C1 segment of cervical spinal cord (tissue), 14 donors: ENCODE measurements at places on chromosomes 5 and 9.

DNA sequence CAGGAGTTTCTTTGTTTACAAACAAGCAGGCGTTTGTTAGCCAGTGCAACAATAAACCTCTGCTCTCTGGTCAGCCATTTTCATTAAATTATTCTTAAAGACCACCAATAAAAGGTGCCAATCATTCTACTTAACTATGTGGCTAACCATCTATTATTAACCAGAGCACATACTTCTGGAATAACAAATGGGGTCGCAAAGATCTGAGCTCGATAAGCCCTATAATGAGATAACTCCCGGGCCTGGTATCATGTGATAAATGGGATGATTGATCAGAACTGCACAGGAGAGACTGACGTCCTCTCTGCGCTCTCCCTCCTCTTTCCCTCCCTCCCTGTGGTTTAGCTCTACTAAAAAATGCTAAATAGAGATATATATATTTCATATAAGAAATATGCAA lies 488.2 kb downstream of the NTRK2 start:
- no peak for DNase-seq

GRCh38 chr9:94706922-94707321 lies 19.6 kb upstream of the AOPEP start:
- no peak for DNase-seq

DNA sequence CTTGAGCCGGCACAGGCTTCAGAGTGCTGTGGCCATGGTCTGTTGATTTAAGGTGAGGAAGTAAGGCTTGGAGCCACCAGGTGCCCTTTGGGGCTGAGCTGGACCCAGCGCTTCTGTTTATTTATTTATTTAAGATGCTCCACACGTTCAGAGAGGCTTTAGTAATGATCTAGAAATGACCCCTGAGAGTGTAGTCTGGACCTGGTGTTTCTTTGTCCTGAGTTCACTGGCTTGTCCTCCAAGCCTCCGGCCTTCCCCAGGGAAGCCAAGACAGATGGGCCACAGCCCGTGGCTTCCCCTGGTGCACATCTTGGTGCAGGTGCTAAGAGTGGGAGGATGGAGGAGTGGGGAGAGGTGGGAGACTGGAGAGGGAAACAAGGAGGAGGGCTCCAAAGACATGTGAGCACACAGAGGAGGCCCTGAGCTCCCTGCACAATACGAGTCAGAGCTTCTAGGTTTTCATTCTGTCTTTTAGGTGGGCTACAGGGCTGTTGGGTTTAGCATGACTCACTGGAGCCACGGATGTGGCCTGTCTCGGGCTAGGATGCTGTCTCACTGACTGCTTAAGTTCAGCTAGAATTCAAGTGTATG lies 56.9 kb downstream of the AHRR start:
- no peak for DNase-seq

DNA sequence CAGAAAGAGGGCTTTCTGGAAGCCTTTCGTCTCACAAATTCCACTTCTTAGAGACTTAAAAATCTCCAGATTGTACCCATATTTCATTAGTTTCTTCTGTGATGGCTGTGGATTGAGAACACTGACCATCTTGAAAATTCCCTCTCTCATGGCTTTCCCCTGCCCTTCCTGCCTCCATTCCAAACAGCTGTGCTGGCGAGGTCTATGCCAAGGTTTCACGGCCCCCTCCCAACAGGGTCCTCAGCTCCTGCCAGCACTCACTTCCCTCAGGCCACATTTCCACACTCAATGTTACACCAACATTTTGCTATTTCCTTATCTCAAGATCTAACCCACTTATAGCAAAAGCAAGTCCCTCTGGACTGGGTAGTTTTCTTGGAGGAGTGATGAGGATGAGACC lies 40.3 kb upstream of the EQTN start:
- no peak for DNase-seq

- no peak for DNase-seq
Observed at GRCh38 chr9:94480205-94480604, 74.7 kb upstream of the PCAT7 start.

DNA sequence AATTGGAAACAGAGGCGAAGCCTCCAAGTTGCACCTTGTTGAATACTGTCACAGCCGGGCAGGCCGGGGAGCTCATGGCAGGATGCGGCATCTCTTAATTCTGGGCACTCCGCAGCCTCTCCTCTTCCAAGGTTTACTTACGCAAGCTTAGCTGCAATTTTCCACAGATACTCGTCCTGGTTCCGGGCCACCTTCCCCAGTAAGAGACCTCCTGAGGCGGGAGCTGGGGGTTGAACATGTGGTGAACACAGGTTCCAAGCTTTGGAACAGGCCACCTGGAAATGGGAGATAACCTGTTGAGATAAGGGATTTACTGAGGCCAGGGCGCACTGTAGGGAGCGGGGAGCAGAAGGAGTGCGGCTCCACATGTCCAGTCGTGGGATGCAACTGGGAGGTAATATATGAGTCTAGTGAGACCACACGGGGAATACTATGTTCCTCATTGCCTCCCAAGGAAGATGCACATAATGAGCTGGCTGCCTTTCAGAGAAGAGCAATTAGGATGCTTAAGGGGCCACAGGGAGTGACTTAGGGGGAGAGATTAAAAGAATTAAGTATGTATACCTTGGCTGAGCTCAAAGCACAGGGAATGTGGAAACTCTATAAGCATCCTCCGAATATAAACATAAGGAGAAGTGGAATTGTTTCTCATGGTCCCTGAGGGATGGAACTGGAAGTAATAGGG lies 335.2 kb downstream of the CWC27 start:
- DNase-seq, result no peak
